Activated naive CD8-positive, alpha-beta T cell treated with anti-CD3 and anti-CD28 coated beads, Interleukin-2, amount 50 U/mL, for 16 hours (primary cell): ENCODE measurements at places on chromosomes 6 and 20.
A peak's percentile ranks its signal among the peaks of the same experiment; 100 is the strongest.

GRCh38 chr6:162871966-162872365 is 144.2 kb downstream of the PACRG start:
- DNase-seq = no peak

GRCh38 chr6:7143476-7143974 is 35.8 kb downstream of the RREB1 start:
- DNase-seq = no peak

DNA sequence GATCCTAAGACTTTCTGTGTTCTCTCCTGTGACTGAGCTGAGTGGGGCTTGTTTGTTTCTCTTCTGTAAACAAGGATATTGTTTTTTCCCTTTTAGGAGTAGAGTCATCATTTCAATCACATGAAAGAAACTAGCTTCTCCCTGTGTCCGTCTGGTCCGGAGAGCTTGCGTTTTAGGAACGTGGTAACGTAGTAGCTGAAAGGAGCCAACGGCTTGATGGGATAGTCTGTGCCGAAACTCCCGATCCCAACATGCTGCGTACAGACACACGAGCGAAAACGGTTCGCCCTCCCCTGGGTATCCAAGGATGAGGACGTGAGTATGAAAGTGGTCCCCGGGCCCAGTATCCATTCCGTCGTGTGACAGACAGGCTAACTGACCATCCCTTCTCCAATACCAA is 146.5 kb downstream of the ZMYND8 start:
- DNase-seq = no peak

- DNase-seq = no peak
These were observed 11.7 kb downstream of the SIM1 start for GRCh38 chr6:100452998-100453397.

DNA sequence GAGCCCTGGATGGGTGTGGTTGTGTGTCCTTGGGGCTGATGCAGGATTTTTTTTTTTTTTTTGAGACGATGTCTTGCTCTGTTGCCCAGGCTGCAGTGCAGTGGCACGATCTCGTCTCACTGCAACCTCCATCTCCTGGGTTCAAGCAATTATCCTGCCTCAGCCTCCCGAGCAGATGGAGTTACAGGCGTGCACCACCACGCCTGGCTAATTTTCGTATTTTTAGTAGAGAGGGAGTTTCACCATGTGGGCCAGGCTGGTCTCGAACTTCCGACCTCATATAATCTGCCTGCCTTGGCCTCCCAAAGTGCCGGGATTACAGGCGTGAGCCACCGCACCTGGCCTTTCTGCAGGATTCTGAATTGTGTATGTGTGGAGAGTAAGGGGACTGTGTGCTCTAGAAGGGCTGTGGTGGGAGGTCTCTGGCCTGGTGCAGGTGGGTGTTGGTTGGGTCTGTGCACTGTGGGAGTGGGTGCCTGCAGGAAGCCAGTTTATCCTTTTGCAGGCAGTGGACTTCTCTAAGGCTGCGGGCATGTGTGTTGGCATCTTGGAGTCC is 11.0 kb upstream of the ID1 start:
- no peak for DNase-seq

- no peak for DNase-seq
These were observed 21.2 kb downstream of the ATXN1 start for GRCh38 chr6:16740097-16740496.

- no peak for DNase-seq
These were observed 61.5 kb downstream of the KCNS1 start for GRCh38 chr20:45039475-45039820.

DNA sequence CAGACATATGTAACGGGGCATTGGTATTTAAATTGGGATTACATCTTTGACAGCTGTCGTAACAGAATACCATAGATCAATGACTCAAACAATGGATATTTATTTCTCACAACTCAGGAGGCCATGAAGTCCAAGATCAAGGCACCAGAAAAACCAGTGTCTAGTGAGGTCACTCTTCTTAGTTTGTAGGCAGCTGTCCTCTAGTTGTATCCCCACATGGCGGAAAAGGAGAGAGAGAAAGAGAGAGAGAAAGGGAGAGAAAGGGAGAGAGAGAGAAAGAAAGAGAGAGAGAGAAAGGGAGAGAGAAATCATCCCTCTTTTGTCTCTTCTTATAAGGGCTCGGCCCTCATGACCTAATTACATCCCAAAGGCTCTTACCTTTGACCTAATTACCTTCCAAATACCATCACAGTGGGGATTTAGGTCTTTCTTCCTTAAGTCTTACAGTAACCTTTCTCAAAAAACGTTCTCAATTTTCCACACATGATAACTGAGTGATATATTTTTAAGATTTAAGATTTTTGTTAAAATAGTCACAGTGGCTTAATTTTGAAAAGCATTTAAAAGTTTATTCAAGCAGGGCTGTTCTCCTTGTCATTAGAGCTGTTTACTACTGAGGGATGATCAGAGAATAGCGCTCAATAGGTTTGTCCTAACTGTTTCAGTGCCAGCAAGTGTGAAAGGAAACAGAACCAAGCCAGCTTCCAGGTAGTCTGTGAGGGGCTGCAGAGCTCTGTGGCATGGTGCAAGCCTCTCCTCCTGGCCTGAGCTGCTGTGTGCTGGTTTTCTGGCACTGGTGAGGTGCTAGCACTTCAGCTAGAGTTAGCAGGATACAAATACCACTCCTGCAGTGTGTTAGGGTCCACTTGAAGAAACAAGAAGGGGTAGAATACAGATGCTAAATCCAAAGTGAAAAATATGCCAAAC is 79.0 kb downstream of the IMPG1 start:
- no peak for DNase-seq

GRCh38 chr6:51099201-51099600 is 280.5 kb downstream of the TFAP2B start:
- DNase-seq = no peak

- DNase-seq = no peak
These were observed 3.8 kb upstream of the BLTP3A start for GRCh38 chr6:34788111-34788510.

DNA sequence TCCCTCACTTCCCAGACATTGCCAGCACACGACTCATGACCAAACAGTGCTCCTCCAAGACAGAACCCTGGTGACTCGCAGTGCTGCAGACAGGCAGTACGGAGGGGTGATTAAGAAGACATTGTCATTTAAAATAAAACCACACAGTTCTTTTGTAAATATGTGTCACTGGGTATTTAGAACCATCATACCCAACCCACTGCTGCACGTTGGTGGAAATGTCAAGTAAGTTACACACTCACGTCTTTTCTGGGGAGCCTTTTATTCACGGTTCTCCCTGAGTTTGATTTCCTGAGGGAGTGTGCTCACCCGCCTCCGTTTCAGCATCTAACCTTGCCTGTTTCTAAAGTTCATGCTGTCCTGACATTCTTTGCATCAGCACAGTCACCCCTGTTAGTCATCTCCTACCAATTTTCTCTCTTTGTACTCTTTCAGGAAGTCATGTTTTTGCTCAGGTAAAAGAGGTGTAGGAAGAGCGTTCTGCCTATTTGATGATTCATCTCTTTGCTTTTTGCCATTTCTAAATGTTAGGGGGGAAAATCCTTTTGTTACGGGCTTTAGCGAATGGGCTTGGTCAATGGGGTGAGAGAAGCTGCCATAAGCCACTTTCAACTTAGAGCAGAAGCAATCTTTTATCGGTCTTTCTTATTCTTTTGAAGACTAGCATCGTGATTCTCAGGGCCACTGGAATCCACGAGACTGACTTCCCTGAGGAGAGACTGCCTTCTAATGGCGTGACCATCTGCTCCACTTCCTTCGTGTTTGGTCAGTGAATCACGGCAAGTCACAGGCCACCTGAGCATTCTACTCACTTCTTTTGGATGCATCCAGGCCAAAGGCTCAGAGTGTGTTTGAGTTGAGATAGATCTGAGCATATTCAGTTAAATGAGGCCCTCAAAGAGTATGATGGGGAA is 512.8 kb upstream of the JARID2 start:
- peak; percentile 47 for DNase-seq

- no peak for DNase-seq
These were observed 37.6 kb downstream of the PKIB start for GRCh38 chr6:122647765-122648164.

DNA sequence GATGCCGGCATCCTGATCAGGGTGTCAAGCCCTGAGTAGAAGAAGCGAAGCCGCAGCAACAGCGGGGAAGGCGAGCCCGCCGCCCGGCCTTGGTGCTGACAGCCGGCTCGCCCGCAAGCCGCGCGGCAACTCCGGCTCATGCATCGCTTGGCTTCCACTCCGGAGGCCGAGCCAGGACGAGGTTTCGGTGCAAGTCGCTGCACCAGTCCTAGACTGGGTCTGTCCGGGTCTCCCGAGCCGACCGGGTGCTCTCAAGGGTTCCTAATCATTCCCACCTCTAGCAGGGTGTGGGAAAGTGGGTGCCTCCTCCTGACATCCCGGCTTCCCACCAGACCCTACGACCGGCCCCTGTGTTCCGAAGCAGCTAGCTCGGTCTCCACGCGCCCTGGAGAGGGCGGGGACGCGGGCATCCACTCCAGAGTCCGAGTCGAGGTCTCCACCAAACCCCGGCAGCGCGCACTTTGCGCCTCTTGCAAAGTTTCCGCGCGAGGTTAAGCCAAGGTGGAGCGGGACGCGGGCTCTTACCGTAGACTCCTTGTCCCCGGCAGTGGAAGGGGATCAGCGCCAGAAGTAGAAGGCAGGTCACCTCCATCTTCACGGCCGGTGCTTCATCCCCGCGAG is 1.4 kb downstream of the MDGA1 start:
- DNase-seq = no peak

GRCh38 chr6:41344876-41345275 is 9.5 kb downstream of the NCR2 start:
- DNase-seq = no peak

DNA sequence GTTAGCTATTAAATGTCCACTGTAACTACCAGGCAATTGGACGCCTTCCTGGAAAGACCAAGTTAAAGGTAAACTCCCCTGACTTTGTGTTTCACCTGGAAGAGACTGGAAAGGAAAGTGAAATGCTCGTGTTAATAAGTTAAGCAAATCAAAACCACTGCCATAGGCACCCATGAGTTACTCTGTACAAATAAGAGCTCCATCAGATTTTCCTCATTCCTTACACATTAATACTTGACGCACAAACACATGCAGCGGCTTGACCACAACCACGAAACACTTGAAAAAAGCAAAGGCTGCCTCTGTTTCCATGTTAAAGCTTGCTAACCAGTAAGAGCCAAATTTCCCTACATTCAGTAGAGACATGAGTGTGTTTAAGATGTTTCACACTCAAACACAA is 19.8 kb downstream of the GCM1 start:
- no peak for DNase-seq

DNA sequence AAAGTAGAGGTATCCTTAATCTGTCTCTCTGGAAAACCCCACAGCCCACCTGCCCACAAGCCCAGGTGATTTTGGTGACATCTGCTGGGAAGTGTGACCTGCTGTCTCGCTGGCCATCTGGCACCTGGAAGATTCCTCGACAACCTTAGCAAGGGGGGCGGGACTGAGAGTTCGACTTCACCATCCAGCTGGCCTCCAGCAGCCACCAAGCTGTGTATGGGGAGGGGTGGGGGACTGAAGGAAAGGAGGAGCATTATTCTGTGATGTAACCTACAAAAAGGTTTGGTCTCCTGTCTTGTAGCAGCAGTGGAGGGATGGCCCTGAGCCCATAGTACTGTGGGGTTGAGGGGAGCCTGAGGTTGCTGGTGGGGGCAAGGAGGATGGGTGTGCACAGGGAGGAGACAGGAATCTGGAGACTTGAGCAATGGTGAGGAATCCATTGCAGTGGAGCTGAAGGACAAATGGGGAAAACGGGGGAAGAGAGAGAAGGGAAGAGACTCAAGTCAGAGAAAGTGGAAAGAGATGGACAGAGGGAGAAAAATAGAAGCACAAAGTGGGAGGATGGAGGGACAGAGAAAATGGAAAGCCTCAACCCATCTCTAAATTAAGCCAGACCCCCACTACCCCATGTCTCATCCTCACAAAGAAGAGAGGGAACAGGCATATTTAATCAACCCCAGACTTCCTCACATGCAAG is 4.0 kb downstream of the LY6G6F start:
- no peak for DNase-seq

- DNase-seq = no peak
These were observed 121.1 kb downstream of the PLEKHG1 start for GRCh38 chr6:150720774-150721233.

DNA sequence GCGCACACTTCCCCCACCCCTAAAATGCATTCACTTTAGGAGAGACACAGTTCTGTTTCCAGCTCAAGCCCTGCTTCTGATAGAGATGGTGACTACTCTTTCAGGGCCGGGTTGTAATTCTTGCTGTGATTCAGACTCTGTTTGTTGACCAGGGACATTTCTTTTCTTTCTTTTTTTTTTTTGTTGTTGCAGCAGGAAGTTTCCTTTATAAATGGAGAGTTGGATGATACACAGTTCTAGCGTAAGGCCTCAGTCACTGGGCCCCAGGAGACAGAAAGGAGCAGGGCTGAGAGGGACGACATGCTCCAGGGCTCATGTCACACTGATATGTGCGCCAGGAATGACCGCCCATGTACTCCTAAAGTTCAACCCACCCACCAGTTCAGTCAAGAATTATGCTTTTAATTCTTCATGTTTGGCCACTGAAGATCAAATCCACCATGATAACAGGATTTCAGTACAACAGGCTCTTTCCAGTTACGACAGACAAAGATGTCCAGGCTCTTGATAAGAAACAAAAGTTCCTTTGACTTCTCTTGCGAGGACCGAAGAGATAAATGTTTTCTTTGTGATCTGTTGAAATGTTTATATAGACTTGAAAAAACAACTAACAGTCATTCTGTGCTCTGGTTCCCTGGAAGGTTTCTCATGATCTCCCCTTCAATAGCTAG is 142.5 kb downstream of the CD164 start:
- DNase-seq = no peak

GRCh38 chr20:22686097-22686496 is 101.7 kb upstream of the FOXA2 start:
- no peak for DNase-seq

DNA sequence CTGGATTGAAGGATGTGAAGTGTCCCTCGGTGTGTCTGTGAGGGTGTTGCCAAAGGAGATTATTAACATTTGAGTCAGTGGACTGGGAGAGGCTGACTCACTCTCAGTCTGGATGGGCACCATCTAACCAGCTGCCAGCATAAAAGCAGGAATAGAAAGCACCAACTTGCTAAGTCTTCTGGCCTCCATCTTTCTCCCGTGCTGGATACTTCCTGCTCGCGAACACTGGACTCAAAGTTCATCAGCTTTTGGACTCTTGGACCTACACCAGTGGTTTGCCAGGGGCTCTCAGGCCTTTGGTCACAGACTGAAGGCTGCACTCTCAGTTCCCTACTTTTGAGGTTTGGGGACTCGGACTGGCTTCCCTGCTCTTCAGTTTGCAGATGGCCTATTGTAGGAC is 220.3 kb upstream of the LRFN2 start:
- no peak for DNase-seq

GRCh38 chr6:158628542-158628941 is 16.0 kb downstream of the DYNLT1 start:
- no peak for DNase-seq

- no peak for DNase-seq
These were observed 401 bp upstream of the B3GALT4 start for GRCh38 chr6:33276581-33276863.

GRCh38 chr6:82131441-82131840 is 116.1 kb downstream of the IBTK start:
- DNase-seq = no peak

GRCh38 chr6:160992061-160992979 is 751 bp downstream of the MAP3K4 start:
- peak; percentile 11 for DNase-seq
